ENCODE measurements at places on chromosomes 16 and 17.

DNA sequence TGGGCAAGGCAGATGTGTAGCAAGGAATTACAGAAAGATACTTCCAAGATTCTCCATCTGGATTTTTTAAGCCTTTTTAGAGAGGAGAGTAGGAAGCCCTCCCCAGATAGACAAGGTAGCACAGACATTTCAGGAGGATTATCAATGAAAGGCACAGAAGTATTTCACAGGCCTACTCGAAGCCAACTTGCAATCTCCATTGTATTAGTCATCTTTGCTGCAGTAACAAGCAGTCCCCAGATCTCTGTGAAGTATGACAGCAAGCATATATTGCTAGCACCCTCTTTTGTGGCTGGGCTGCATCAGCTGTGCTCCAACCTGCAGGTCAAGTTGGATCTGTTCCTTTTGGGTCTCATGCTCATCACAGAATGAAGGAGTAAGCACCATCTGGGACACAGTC lies 101.6 kb downstream of the MAF start:
- no peak overlapping the region for H3K4me3 ChIP-seq
- H3K4me1 ChIP-seq, result peaks cover 6% of the 10 kb centered on the region
- H3K27ac ChIP-seq, result no peak overlapping the region

- peaks cover 10% of the 10 kb centered on the region for H3K36me3 ChIP-seq
- peak overlapping the region; percentile 84 for H3K27ac ChIP-seq
- H3K4me3 ChIP-seq, result peak overlapping the region; percentile 82
- peaks cover 20% of the 10 kb centered on the region for H3K4me1 ChIP-seq
- no peak for DNase-seq
Observed at GRCh38 chr16:29963021-29963743, 1.3 kb downstream of the TMEM219 start.

DNA sequence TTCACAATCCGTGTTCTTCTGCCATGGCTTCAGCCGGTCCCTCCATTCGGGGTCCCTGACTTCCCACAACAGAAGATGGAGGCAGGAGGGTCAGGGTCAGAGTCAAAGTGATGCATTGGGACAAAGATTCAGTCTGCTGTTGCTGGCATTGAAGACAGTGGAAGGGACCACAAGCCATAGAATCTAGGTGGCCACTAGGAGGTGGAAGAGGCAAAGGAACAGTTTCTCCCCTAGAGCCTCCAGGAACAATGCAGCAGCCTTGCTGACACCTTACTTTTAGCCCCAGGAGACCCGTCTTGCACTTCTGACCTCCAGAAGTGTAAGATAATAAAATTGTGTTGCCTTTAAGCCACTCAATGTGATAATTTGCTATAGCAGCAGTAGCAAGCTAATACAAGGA lies 55.9 kb downstream of the MFSD11 start:
- peaks cover 14% of the 10 kb centered on the region for H3K4me1 ChIP-seq
- peak; percentile 25 for DNase-seq
- peaks cover 3% of the 10 kb centered on the region for H3K36me3 ChIP-seq
- H3K27ac ChIP-seq, result no peak overlapping the region
- no peak overlapping the region for H3K4me3 ChIP-seq

GRCh38 chr16:89169778-89170177 lies 1.8 kb upstream of the CDH15 start:
- H3K4me3 ChIP-seq, result no peak overlapping the region
- peaks cover 11% of the 10 kb centered on the region for H3K4me1 ChIP-seq
- no peak for DNase-seq
- H3K27ac ChIP-seq, result no peak overlapping the region
- no peaks in the 10 kb centered on the region for H3K36me3 ChIP-seq
- H3K27me3 ChIP-seq, result peaks cover 5% of the 10 kb centered on the region

GRCh38 chr16:52976539-52977167 lies 76.0 kb downstream of the CHD9NB start:
- no peaks in the 10 kb centered on the region for H3K36me3 ChIP-seq
- peaks cover 11% of the 10 kb centered on the region for H3K27me3 ChIP-seq
- no peak overlapping the region for H3K4me3 ChIP-seq
